ENCODE measurements at places on chromosomes 7 and 10.

DNA sequence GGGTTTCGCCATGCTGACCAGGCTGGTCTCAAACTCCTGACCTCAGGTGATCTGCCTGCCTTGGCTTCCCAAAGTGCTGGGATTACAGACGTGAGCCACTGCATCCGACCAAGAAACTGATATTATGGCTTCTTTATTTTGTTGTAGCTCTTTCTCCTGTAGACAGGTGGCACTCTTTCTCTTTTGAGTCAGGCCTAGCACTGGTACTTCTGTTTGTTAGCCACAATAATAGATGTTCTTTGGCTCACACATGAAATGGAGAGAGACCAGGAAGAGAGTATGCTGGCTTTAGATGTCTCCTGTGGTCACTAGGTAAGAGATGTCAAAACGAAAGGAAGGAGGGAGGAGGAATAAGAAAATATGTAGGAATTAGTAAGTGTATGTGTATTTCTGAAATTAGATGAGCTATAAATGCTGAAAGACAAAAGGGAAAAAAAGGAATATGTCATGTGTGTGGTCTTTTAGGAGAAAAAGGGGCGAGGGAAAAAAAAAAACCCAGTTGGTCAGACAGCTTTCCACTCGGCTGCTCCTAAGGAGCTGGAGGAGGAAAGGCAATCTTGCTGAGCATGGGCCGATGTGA lies 78.7 kb downstream of the CLEC2L start:
- peak; percentile 60 for DNase-seq

DNA sequence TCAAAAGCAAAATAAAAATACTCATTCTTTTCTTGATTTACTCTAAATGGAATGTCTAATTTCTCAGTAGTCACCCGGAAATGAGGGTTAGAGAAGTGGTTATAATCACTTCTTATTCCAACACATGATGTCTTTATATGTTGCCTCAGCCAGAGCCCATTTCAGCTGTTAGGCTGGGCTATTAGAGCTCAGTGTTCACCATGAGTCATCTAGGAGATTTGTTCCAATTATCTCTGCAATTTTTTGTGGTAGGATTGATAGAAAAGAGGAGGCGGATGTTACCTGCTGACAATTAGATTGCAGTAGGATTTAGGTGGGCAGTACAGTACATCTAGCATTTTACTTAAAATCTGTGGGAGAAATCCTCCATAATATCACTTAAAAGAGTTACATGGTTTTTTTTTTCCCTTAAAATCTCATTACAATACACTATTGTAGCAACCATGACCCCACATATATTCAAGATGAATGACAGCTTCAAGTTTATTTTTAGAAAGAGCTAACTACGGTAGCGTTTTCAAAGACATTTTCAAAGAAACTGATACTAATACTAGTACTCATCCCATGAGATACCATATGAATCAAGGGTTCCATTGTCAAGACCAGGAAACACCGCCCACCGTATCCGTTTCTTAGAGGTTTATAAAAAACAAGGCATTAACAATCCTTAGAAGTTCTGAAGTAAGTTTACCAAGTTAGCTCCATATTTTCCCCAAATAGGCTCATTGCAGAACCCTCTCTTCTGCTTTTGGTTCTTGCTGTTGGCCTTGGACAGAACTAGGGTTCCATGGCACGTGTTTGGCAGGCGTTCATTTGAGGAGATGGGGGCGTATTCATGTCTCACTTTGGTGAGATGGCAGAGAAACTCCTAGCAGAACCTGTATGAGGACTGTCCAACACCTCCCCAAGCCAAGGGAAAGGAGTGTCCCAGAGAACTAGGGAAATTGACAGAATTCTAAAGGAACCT lies 10.4 kb downstream of the CPA2 start:
- no peak for DNase-seq

DNA sequence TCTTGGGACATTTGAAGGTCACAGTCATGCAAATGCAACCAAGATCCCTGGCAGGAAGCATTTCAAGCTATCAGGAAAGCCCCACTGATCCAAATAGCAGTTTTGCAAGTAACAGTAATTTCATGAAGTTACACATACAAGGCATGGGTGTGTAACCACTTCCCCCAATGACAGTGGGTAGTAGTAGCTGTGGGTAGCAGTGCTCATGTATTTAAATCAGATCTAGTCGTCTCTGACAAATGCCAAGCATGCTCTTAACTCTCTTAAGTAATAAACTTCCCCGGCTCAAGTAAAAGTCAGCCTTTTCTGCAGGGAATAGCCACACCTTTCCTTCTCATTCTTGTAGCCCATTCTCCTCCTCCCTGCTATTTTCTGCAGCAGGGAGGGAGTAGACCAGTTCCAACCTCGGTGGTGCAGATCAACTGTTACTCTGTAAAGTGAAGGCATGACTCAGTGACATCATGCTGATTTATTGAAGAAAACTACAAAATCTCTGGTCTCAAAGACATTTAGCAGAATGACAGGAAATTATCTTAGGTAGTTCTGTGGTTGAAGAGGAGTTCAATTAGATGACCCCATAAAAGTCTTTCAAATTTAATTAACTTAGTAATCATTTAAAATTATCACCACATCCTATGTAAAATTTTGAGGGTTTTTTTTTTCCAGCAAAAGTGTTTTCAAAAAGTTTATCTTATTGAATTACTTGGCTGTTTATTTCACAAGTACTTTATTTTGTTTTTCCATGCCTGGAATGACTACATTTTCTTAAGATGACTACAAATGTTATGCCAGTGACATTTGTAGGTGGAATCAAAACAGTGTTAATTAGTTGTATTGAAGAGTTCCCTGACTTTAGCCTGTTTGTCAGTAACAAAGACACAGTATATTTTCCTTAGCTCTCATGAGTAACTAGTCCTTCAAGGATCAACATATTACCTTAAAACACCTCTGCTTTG lies 568.3 kb downstream of the INHBA start:
- DNase-seq: no peak

DNA sequence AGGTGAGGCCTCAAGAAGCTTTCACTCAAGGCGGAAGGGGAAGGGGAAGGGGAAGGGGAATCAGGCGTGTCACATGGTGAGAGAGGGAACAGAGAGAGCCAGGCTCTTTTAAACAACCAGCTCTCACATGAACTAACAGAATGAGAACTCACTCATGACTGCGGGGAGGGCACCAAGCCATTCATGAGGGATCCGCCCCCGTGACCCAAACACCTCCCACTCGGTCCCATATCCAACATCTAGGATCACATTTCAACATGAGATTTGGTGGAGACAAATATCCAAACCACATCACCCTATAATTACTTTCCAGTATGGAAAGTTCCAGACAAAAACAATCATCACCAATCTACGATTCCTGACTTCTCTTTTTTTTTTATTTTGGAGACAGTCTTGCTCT lies 22.9 kb downstream of the HIP1 start:
- DNase-seq: no peak

DNA sequence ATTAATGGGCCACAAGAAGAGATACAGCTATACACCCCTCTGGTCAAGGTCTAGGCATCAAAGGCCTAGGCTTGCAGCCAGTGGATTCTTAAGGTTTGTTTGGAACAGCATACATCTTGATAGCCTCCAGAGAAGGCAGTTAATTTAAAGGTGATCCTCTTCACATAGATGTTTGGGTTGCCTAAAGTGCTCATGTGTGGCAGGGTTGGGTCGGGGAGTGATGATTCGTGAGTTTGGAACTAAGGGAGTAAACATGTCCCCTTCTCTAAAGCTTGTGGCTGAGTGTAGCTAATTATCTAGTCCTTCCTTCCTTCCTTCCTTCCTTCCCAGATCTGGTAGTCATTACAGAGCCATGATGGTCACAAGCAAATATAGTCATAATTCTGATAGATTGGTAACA lies 12.4 kb downstream of the PCLO start:
- no peak for DNase-seq

- peak; percentile 69 for DNase-seq
Observed at GRCh38 chr10:7512487-7512886, 101.7 kb upstream of the SFMBT2 start.

GRCh38 chr10:32426186-32426585 lies 19.8 kb upstream of the CCDC7 start:
- DNase-seq: no peak

- DNase-seq: no peak
Observed at GRCh38 chr7:23065974-23066373, 39.6 kb upstream of the KLHL7 start.

- no peak for DNase-seq
Observed at GRCh38 chr10:117462424-117462792, 80.1 kb upstream of the EMX2 start.

DNA sequence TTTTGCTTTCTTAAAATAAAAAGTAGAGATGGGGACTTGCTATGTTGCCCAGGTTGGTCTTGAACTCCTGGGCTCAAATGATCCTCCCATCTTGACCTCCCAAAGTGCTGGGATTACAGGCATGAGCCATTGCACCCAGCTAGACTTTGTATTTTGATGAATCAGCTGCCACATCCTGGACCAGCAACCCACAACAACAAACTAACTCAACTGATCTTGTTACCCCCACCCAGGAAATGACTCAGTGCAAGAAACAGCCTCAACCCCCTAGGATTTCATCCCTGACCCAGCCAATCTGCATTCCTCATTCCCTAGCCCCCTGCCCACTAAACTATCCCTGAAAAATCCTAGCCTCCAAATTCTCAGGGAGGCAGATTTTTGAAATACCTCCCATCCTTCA lies 123.8 kb downstream of the IPMK start:
- no peak for DNase-seq

GRCh38 chr10:13190816-13191215 lies 29.5 kb downstream of the MCM10 start:
- DNase-seq: no peak

DNA sequence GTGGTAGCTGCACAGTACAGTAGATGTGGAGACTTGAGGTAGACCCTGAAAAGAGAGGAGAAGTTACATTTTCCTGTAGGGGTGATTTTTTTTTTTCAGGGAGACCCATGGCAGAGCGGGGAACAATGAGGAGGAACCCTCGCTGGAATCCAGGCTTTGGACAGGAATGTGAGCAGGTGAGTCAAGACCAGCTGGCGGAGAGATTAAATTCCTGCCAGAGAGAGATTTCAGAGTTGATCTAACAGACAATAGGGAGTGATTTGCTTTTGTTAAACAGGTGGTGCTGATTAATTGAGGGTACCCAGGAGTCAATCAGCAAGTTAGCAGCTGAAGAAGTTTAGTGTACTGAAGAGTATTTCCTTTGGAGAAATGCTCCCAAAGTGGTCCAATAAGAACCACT lies 41.6 kb upstream of the MINDY3 start:
- no peak for DNase-seq

DNA sequence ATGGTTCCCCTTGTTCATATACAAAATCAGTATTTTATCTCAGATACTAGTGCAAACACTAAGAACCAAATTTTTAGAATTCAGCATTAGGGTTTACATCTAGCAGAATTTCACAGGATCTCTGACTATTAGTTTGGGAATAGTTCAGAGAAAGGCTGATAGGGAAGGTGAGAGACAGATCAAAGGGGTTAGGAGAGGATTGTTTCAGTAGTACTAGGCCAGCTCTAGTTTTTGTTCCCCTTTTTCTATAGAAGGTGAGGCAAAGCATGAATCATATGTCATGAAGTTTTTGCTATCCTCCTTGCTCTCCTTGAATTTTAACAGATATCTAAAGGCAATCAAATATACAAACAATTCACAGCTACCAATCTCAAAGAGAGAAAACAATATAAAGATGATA lies 26.1 kb upstream of the CTNNA3 start:
- DNase-seq: no peak

GRCh38 chr7:458511-459245 lies 61.0 kb downstream of the PDGFA start:
- no peak for DNase-seq

- DNase-seq: no peak
Observed at GRCh38 chr7:47884675-47885074, 63.6 kb downstream of the PKD1L1 start.

- DNase-seq: no peak
Observed at GRCh38 chr7:50650057-50650664, 85.0 kb upstream of the DDC start.

- no peak for DNase-seq
Observed at GRCh38 chr10:121648059-121648458, 49.8 kb upstream of the FGFR2 start.

GRCh38 chr7:138964624-138965436 lies 16.4 kb downstream of the KIAA1549 start:
- DNase-seq: no peak

- DNase-seq: no peak
Observed at GRCh38 chr7:139036901-139037300, 1.1 kb upstream of the ZC3HAV1L start.

DNA sequence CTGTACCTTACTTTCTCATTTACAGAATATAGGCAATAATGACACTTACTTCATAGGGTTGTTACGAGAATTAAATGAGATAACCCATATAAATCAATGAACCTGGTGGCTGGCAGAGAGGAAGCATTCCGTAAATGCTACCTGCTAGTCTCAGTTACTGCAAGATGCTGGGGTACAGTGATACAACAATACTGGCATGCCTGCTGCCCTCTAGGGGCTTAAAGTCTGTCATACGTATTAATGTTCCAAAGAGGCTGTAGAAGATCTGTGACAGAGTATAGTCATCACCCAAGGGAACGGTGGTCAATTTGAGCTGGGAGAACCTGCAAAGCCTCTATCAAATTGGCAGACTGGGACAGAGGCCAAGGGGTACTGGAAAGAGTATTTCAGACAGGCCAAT lies 421.5 kb downstream of the GPAM start:
- DNase-seq: no peak

- DNase-seq: no peak
Observed at GRCh38 chr10:8502573-8502972, 448.1 kb downstream of the GATA3 start.

- DNase-seq: no peak
Observed at GRCh38 chr7:111827863-111828504, 265.7 kb upstream of the IMMP2L start.
